ENCODE measurements at places on chromosomes 2 and 18.

DNA sequence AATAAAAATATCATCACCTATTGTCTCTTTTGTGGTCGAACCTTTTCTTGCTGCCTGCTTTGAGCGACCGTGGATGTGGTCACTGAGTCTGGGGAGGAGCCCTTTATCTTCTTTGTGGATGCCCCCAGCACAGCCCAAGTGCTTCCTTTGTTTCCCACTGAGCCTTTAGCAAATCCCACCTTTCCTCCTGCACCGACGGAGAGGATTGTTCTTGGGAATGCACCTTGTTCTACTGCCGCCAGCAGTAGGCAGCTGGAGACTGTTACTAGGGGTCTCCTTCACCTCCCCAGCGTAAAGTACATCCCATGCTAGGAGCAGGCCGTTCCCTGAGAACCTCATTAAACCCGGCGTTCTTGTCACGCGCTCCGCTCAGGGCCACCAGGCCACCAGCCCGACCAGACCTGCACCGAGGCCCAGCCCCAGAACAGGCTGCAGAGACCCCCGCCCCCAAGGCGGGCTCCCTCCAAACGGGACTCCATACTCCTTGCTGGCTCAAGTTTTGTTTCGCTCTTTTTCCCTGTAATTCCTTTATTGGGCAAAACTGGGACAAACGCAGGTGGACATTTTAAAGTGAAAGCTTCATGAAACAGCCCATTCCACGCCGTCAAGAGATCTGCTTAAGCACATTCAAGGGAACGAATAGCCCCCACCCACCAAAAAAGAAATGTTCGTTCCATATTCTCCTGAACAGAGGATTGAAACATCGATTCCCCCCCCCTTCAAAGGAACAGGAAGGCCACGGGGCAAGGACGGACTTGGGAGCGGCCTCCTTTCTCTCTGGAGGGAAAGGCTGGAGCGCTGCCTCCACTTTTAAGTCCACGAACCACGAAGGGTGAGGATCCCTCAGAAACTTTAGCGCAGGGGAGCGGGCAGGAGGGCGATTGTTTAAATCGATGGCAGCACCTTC is 1.1 kb upstream of the MAT2A start:
- DNase-seq: peak; percentile 34

GRCh38 chr2:21552981-21553380 is 429.2 kb downstream of the TDRD15 start:
- DNase-seq: no peak

- no peak for DNase-seq
These were observed 14.7 kb upstream of the ARHGAP25 start for GRCh38 chr2:68719912-68720311.

- DNase-seq: no peak
These were observed 83.6 kb upstream of the PIK3C3 start for GRCh38 chr18:41871229-41872000.

DNA sequence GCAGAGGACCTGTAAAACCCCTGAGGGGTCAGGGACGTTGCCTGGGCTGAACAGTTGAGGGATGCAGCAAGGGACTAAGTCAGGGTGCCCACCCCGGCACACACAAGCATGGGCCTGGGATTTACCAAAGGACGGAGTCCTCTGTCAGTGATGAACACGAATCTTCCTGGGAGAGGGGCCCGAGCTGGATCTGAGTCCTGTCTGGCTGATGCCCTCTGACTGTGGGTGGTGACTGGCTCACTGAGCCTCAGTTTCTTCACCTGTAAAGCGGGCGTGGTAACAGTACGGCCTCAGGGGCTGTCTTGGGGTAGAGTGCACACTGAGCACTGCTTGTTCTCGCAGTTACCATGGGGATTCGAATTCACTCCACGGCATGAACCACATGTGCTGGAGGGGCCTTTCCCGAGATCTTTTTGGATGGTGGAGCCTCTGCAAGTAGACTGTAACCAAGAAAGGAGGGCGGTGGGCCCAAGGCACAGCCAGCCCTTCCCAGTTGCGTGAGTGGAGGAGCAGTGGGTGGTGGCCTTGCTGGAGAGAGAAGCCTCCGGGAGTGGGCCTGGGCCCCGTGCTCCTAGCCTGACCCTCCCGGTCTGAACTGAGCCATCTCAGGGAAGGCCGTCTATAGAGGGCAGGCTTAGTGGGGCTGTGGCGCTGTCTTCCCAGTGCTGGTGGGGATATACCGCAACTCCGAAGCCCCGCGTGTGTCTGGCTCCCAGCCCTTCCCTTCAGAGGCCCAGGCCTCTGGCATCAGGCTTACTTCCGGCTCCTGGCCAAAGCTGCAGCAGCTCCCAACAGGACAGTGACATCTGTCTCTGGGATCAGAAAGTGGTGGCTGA is 130.8 kb upstream of the HS6ST1 start:
- DNase-seq: no peak

- no peak for DNase-seq
These were observed 19.4 kb upstream of the TMX3 start for GRCh38 chr18:68734308-68734707.

GRCh38 chr2:23592061-23592685 is 207.2 kb downstream of the KLHL29 start:
- DNase-seq: no peak

GRCh38 chr2:39724828-39725144 is 54.3 kb downstream of the THUMPD2 start:
- no peak for DNase-seq

DNA sequence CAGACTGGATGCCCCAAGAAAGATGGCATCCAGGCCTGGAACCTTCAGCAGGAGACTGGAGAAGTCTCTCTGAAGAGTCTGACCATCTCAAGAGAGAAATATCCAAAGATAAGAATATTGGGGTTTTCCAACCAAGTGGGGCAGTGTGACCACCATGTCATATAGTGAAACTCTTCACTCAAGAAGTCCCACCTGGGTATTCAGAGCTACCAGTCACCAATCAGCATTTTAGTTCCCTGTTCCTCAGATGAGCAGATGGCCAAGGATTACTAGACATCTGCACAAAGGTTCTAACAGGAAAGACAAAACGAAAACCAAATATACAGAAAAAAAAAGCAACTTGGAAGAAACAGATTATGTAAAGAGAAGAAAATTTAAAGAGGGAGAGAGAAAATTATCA is 38.5 kb upstream of the CXCR4 start:
- DNase-seq: no peak

DNA sequence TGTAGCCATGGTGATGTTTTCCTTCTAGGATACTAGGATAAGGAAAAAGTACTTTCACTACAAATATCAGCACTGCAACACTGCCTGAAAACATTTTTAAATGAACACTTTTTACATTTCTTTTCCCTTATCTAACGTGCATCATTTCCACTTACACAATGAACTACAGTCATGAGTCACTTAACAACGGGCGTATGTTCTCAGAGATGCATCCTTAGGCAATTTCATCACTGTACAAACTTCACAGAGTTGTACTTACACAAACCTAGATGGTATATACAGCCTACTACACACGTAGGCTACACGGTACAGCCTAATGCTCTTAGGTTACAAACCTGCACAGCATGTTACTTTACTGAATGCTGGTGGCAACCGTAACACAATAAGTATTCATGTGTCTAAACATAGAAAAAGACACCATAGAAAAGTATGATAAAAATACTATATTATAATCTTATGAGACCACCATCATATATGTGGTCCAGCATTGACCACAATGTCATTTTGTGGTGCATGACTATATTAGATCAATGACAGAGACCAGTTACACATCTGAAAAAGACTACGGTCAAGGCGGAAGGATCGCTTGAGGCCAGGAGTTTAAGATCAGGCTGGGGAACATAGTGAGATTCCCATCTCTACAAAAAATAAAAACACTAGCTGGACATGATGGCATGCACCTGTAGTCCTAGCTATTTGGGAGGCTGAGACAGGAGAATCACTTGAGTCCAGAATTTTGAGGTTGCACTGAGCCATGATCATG is 39.8 kb downstream of the WDR33 start:
- DNase-seq: no peak

DNA sequence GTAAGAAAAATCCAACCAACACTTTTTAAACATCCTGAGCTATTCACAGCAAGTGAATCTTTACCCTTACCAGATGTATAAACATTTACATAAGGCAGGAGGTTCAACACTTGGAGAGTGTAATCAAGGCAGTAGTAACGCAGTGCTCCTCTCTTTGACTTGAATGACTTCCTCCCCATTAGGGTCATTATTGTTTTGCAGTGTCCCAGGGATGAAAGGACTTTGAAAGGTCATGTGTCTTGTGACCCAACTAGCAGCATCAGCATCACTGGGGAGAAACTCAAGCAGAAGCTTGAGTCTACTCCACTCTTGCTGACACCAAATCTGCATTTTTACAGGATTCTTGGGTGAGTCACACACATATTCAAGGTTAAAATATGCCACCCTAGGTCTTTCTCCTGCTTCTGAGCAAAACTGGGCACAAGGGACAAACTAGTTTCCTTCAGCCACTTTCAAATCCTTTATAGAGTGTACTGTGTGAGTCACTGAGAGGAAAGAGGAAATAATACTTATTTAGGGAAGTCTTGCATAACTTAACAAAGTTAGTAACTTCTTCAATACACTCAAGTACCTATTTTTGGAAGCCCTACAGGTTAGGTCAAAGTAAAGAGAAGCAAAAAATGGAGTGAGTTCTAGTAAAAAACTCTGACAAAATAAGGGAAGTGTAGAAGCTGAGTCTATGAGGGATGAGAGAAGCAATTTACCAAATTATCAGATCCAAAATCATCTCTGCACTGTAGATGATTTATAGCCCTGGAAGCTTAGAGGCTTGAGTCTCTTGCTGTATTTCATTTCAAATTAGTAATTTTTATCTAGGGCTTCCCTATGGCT is 51.0 kb upstream of the EML4 start:
- no peak for DNase-seq

DNA sequence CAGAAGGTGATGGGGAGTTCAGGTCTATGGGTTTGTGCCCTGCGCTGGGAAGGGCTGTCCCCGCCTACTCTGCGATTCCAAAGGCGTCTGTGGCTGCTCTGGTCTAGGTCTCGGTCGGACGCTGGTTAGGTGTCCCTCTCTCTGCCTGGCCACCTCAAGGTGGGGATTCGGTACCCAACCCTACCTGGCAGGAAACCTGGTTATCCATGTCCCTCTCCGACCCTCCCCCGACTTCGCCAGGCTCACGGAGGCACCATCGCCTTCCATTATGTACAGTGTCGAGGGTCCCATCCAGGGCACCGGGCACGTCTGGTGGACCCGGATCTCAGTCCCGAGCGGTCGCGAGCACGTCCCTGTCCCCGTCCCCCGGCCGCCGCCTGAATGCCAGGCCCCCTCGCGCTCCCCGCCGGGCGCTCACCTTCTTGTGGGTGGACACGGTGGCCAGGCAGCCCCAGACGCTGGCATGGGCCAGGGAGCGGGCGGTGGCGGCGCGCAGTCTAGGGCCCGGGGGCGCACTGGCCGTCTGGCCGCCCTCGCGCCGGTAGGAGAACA is 628 bp downstream of the CREG2 start:
- DNase-seq: no peak

DNA sequence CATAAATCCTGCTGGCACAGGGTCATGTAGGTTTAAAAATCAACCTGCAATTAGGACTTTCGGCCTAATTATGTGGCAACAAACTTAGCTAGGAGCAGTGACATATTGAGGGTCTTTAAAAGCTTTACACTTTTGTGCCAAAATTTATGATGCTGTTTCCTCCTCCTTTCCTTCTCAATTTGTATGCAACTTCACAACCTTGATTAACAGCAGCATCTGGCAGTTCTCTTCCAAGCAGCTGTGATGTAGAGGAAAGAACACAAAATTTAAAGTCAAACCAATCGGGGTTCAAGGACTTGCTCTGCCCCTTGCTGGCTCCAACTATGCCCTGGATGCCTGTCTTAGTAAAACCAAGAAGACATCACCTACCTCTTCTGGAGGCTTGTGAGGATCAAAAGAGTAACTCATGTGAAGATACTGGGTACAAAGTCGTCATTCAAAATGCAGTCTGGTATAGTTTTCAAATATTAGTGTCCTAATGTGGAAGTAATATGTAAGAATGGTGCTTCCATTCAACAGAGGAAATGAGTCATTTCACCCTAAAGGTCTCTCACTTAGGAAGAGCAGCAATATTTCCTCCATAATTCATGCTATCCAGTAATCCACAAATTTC is 94.7 kb downstream of the ANKRD44 start:
- DNase-seq: no peak

DNA sequence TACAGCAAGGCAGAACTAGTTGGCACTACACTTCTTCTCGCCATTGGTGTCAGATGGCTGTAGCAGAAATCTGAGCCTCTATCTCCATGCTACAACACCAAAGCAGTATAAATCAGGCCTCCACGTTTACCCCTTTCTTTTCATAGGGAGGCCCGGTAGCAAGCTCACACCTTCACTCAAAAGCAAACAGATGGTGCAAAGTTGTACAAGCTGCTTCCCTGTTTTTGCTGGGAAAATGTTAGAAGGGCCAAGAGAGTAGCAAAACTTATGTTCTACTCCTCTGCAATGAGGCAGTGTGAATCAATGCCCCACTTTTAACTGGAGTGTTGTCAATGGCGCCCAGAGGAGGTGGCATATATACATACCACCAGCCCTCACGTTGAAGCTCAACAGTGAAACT is 369.6 kb upstream of the NRXN1 start:
- DNase-seq: no peak

- no peak for DNase-seq
These were observed 35.1 kb downstream of the TANC1 start for GRCh38 chr2:159003555-159003954.

GRCh38 chr2:161223139-161223732 is 63.0 kb downstream of the TANK start:
- no peak for DNase-seq

- DNase-seq: no peak
These were observed 533.7 kb downstream of the TDRD15 start for GRCh38 chr2:21657445-21657844.

DNA sequence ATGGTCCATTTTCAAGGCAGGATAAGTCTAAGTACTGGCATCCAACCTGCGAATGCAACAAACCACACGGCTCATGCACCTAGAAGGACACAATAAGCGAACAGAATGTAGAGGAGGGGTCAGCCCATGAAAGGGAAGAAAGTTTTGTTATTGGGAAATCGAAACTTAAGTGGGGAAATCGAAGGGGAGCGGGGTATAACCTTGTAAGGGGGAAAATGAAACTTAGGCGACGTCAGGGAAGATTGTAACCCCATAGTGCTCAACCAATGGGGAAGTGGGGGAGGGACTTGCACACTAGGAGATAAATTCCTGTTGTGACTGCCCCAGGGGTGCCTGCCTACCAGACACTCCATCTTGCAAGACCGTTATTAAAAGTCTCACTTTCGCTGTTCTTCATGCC is 15.6 kb upstream of the OTOF start:
- no peak for DNase-seq
